ENCODE measurements at places on chromosomes 4 and X.

DNA sequence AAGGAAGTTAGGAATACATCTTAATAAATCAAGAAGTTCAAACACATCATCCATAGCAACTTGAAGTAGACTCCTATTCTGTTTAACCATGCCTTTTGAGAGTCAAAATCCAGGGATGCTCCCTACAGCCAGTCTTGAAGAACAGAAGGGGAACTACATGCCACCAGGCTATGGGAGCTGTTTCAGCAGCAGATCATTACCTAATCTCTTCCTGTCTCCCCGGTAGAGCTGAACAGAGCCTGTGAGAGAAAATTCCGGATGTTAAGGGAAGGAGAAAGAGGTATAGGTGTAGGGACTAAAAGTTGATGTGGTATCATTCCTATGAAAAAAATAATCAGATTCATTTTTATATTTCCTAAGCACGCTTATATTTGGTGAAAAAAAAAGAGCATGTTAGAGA, 352.2 kb downstream of the SPRY1 start:
- DNase-seq, result no peak

DNA sequence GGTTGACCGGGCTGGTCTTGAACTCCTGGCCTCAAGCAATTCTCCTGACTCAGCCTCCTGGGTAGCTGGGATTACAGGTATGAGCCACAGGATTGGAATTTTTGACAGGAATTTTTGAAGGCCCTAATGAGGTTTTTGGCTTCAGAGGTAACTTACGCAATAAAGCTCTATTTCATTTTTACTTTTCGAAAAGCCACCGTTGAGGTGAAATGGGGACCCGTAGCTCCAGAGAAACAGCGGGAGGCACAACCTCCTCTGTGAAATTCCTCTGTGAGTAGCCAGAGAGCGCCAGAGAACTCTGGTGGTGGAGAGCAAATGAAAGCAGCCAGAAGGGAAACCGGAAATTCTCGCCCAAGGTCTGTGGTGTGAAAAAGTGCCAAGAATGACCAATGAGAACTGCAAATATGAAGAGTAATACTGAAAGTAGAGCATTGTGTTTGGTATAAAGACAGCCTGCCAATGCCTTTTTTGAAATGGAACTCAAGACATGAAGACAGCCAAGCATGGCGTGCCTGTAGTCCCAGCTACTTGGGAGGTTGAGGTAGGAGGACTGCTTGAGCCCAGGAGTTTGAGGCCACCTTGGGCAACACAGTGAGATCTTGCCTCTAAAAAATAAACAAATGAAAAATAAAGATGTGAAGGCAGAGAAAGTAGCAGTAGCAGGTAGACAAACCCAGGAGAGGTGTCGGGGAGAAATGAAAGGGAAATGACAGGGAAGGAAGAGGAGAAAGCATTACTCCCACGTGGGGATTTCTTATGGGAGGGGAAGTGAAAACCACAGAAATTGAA, 33.0 kb upstream of the TMEM131L start:
- peak; percentile 67 for DNase-seq

- no peak for DNase-seq
Measured at GRCh38 chr4:158906073-158906472, 137.2 kb downstream of the FNIP2 start.

- DNase-seq, result no peak
Measured at GRCh38 chr4:42148425-42148824, 4.0 kb downstream of the BEND4 start.

DNA sequence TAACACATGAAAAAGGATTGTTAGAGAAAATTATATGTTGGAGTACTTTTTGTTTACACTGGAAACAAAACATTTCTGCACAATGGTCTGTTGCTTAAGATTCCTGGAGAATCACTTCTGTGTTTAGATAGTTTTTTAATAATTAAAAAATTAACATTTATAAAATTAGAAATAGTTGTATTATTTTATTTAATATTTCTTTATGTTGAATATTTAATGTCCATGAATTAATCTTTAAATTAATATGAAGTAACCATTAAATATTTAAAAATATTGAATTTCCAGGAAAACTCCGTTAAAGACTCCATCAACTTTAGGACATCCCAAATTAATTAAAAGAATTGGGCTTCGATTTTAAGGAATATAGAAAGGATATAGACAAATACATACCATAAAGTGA, 797.1 kb upstream of the GALNTL6 start:
- DNase-seq, result no peak

DNA sequence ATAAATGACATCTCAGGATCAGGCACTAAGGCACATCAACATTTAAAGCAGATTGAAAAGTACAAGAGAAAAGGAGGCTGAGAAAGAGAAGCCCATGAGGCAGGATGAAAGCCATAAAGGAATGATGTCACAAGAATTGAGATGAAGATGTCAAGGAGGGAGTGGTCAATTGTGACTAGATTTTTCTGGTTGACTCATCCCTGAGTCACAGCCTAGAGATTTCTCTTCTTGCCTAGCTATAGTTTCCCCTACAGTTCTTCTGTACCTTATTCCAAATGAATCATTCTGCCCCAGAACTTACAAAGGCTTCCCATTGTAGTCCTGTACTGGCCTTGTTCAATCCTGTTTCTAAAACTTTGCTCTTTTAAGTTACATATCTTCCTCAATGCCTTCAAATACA, 3.4 kb upstream of the USP53 start:
- no peak for DNase-seq

GRCh38 chr4:170413951-170414350, 324.2 kb upstream of the AADAT start:
- DNase-seq, result no peak

- no peak for DNase-seq
Measured at GRCh38 chr4:148215202-148215601, 227.0 kb downstream of the NR3C2 start.

GRCh38 chr4:94759767-94760211, 2.0 kb downstream of the BMPR1B start:
- DNase-seq, result no peak

GRCh38 chr4:40502934-40503333, 126.7 kb downstream of the RBM47 start:
- no peak for DNase-seq

DNA sequence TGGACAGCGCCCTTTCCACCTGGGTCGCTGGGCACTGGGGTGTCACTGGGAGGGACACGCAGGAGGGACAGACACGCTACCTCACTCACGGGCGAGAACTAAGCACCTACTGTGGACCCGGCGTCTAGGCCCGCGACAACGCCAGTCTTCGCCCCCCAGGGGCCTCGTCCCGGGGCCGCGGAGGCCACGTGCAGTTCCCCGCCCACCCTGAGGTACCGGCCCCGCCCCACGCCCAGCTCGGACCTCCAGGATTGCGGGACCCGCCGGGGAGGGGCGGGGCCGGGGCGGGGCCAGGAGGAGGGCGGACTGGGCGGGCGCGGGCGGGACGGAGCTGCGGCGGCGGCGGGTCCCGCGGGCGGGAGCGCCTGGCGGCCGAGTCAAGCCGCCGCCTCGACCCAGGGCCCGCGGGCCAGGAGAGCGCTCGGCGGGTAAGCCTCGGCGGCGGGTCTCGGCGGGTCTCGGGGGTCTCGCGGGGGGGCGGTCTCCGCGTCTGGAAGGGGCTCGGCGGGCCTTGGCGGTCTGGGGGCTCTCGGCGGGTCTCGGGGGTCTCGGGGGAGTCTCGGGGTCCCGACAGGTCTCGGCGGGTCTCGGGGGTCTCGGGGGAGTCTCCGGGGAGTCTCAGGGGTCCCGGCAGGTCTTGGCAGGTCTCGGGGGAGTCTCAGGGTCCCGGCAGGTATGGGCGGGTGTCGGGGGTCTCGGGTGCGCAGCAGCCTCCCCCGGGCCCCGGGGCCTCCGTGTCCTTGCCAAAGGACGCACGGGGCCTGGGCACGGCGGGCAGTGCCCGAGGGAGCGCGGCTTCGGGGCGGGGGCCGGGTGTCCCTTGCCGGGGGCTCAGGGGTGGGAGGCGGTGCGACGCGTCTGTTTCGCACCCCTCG, at the start of gene SH3BP2:
TSS of gene SH3BP2 (plus strand) at position 375 of the 875 bp plus-strand sequence. CDS start 27,533 bp downstream, outside the sequence.
- DNase-seq, result no peak

GRCh38 chr4:24598025-24598424, 13.7 kb upstream of the DHX15 start:
- no peak for DNase-seq

- DNase-seq, result no peak
Measured at GRCh38 chr4:147860960-147861359, 129.1 kb downstream of the ARHGAP10 start.

DNA sequence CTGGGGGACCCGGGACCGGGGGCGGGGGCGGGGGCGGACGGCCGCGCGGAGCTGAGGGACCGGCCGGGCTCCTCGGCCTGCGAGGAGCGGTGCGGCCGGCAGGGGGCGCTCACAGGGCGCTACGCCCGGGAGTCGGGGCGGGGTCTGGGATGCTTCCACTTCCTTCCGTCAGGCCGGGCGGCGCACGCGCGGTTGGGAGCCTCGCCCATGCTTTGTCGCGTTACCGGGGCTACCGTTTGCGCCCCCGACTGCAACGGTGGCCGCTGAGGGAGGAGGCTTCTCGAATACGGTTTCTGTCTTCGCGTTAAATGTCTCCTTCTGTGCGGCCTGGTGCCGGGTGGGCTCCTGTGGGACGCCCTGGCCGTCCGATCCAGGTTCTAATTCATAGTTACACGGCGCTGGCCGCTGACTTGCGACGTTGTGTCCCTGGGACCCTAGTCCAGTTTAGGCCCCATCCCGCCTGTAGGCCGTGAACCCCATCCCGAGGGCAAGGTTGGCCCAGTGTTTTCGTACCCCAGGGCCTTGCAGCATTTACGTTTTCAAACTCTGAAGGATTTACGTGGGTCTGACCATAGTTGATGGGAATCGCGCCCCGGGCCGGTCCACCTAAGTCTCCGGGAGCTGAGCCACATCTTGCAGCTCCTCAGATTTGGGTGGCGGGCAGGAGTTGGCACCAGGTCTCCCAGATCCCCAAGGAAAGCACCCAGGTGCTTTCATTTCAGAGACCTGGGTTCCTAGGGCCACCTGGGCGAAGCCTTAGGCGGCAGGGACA, 549 bp downstream of the MSL3 start:
- peak; percentile 69 for DNase-seq

GRCh38 chr4:145183023-145183422, 2.6 kb upstream of the OTUD4 start:
- DNase-seq, result no peak

GRCh38 chr4:42150653-42151567, 1.5 kb downstream of the BEND4 start:
- DNase-seq, result no peak

DNA sequence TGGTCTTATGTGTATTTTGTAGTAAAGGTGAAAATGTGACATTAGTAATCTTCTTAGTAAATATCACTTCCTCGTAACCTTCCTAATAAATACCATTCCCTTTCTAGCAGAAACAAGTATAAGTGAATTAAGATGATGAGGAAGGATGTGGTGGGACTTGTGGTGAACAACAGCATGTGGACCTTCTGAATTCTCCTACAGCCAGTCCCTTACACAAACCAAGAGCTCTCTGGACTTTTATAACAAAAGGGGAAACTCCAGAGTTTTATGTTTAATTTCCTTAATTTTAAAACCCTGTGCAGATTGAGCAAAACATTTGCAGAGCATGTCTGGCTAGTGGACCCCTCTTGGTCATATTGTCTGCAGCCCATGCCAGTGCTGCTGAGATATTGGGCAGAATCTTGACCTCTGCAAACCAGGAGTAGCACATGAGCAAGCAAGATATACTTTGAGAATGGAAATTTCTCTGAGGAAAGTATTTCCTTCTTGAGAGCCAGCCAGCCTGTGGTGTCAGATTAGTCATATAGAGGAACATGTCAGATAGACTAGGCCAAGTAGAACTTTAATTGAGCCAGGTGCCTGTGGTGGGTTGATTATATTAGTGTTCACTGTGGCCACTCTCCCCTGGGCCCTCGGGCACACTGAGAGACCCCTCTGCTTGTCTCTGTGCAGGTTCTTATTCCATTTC, 328.2 kb downstream of the DKK2 start:
- peak; percentile 41 for DNase-seq

DNA sequence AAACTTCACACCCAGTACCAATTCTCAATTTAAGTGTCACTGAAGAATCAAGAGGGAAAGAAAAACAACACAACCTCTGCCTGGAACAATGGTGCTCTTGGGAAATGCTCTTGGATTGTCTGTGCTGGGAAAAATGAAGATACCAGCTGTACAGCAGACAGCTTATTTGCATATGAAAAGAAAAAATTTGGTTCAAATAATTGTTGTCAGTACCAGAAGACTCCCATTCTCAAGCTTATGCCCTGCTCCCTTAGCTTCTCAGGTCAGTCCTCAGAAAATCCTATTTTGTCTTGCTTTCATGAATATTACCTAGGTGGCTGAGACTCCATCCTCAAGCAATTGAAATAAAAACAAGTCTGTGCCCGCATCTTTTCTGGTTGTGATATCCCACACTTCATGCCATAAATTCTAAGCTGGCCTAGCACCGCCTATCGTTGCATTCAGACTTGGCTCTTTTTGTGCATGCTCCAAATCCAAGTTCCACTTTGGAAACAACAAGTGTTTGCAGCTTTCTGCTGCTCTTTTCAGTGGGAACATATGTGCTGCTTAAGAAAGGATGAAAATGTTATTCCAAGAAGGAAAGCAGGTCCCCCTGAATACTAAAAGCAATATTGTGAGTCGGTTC, 431.6 kb downstream of the INPP4B start:
- no peak for DNase-seq

- peak; percentile 72 for DNase-seq
Measured at GRCh38 chr4:72701987-72702819, 133.2 kb upstream of the ADAMTS3 start.

GRCh38 chr4:169407217-169407845, 136.6 kb upstream of the SH3RF1 start:
- DNase-seq, result no peak

DNA sequence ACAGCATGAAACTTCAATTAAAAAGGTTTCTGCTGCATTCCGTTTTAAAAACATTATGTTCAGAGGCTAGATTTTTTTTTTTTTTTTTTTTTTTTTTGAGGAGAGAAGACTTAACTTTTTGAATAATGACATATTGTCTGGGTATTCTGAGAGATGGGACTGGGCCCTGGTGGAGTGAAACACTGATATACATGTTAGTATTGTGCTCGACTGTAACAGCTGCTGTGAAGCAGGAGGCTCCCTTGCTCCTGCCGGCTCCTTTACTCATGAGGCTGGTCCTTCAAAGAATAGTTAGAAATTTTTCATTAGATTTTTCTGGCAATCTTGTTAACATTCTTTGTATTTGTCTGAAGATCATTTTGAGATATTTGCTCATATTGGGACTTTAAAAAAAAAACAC, 73.3 kb downstream of the TMEM131L start:
- no peak for DNase-seq

DNA sequence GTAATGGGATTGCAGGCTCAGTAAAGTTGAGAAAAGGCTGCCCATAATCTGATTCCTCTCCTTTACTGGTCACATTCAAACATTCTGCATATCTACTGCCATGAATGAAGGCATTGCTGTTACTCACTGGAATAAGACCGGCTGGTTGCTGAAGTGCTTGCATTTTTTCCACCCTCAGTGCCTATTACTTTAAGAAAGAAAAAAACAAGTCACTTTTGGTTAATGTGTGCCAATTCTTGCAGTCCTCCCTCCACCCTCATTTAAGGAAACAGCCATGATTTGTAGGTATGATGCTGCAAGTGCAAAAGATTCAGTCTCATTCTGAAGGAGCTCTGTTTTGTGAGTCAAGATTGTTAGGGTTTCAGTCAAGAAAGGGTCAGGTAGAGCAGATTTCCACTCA, 94.9 kb downstream of the EMCN start:
- no peak for DNase-seq

GRCh38 chr4:168978001-168978700, 31.9 kb downstream of the CBR4 start:
- DNase-seq, result no peak
